ENCODE measurements at places on chromosomes 13 and 19.
A peak's percentile ranks its signal among the peaks of the same experiment; 100 is the strongest.

DNA sequence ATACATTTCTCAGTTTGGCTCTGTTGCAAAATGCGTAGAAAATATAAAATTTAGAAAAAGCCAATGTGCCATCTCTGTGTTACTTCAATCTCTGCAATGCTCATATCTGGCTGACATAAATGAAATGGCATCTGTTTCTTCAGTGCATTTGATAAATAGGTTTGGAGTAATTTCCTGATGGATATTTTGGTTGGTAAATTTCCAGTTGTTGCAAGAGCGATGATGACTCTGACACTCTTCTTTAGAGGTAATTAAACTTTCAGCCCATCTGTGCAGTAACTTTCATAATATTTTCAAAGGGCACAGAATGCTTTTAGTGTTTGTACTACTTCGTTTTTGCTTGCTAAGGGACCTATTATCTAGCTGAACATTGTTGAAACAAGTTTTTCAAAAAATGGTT lies 1286.4 kb downstream of the PCDH9 start:
- DNase-seq: no peak

DNA sequence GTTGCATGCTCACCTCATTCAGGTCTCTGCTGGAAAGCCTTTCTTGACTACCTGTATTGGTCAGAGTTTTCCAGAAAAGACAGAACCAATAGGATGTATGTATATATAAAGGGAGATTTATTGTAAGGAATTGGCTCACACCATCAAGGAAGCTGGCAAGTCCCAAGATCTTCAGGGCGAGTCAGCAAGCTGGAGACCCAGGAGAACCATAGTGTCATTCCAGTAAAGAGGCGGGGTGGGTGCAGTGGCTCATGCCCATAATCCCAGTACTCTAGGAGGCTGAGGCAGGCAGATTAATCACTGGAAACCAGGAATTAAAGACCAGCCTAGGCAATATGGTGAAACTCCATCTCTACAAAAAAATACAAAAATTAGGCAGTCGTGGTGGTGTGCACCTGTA lies 30.4 kb upstream of the FARP1 start:
- no peak for DNase-seq

GRCh38 chr13:20340136-20340758 lies 108.1 kb upstream of the GJB6 start:
- no peak for DNase-seq

DNA sequence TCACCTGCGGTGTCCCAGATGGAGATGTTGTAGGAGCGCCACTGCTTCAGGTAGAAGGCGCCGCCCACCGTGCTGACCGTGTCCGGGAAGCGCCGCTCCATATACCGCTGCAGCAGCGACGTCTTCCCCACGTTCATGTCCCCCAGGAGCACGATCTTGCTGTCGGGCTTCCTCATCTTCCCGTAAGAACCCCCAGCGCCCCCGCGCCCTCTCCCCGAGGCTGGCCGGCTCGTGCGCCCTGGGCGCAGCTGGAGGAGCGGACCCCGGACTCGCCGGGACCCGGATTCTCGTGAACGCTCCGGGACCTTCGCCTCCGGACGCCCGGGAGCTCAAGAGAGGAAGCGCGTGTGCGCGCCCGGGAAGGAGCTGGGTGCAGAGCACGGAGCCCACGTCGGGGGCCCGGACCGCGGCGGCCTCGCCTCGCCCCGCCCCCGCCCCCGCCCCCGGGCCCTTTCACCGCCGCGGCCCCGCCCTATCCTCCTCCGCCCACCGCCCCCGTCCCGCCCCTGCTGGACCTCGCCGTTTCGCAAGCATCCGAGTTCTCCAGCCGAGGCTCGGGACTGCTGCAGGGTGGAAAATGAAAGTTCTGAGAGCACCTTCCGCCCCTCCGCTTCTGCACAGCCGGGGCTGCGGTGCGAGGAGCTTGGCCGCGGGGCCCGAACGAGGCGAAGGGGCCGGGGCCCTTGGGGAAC lies at the start of gene RAB20:
Gene RAB20 (minus strand): TSS at position 379 of the 692 bp plus-strand sequence. CDS start 203 bp downstream, at position 176.
- peak; percentile 51 for DNase-seq

DNA sequence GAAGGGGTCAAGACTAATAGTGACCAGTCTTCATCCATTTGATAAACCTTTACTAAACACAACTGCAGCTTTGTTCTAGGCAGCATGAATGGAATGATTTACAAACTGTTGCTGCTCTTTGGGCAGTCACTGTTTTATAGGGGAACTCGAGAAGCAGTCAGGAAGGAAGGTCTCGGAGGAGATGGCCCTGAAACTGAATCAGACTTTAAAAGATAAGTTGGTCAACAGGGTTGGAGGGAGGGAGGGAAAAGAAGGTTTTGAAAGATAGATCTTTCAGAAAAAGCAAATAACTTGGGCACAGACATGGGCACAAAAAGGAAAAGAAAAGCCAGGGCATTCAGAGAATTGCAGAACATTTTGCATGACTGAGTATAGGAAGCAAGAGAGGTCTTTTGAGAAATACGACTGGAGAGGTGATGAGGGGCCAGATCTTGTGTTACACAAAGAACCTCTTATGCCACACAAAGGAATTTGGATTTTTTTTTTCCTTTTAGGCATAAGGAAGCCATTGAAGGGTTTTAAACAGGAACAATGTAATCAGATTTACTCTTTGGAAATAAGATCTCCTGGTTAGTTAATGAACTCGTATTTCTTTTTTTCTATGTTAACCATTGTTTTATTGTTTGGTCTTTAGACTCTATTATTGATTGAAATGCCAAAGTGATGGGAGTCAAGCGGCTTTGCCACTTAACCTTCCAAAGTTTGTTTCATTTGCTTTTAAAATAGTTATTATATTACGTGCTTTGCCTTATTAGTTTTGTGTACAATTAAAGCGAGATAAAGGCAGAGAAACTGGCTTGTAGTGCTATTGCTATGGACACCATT lies 37.5 kb upstream of the SACS start:
- no peak for DNase-seq

DNA sequence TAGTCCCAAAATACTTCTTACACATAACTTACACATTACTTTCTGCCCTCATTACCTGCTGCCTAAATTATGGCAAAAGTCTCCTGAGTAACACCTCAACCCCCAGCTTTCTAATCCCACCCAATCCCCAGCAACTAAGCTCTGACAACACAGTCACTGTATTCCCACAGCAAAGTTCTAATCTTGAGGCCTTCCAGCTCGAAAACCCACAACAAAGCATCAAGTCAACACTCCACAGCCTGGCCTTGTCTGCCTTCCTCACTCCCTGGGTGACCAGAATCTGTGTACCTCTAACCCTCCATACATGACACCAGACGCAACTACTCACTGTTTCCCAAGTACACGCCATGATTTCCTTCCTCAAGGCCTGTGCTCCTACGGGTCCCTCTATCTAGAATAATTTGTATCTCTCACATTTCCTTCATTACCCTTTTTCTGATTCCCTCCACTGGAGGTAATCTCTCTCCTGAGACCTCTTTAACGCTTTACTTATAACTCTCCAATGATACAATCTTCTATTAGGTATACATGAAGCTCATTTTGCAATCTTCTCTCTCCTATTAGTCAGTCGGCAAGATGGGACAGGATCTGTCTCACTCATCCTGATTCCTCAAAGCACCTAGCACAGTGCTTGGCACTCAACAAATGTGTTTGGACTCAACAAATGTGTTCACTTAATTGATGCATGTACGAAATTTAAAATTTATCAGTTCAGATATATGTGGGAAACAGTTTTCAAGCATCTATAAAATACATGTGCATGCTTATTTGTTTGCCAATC lies 87.6 kb upstream of the DOCK9 start:
- no peak for DNase-seq

DNA sequence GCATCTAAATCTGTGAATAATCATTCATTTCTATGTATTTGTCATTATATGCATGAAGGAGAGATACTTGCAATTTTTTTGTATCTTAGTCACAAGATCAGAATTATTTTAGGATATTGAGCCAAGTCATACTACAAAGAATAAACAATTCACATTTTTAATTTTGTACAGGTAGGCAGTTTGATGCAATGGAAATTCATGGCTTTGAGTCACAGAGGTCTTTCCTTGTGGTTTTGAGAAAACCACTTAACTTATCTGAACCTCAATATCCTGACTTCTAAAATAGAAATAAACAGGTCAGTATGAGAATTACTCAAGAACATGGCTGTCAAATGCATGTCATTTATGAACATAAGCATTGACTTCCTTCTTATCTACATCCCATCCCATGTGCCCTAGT lies 221.4 kb upstream of the SLC10A2 start:
- no peak for DNase-seq

DNA sequence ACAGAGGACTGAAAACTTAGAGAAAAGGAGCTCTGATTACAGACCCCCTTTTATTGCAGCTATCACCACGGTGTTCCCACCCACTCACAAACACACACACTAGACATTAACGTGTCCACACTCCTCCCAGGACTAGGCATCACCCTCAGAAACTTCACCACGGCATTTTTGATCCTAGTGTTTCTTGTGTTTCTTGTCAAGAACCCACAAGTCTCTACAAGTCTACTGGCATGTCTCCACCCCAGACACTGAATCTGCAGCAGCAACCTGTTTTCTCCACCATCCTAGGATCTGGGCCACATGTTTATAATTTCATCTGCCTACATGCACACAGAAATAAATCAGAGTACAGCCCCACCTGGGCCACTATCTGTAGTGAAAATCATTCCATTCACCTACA lies 4.3 kb downstream of the ZNF486 start:
- no peak for DNase-seq

GRCh38 chr13:94224670-94225069 lies 254.8 kb downstream of the DCT start:
- DNase-seq: no peak

GRCh38 chr13:112012016-112012704 lies 54.8 kb upstream of the SOX1 start:
- DNase-seq: no peak

DNA sequence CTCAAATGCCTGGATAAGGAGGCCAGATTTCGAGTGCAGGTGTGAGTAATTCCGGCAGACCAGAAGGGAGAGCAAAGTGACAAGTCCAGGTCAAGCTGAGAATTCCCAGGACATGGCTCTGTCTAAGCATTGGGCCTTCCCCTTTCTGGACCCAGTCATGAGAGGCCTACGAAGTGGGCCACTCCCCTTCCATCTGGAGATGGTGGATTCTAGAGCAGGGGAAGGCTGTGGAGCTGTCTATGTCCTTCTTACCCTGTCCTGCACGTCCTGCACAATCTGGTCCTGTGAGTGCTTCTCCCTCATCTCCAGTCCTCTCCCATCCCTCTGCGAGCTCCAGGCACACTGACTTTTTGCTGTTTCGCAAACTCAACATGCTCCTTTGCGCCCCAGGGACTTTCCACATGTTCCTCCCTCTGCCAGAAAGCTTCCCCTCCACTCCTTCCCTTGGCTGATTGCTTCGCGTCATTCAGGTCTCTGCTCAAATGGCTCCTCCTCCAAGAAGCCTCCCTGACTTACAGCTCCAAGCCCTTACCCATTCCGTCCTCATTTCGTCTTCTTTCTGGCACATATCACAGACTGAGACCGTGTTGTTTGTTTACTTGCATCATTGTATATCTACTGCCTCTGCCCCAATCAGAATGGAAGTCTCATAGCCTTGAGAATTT lies 193.2 kb downstream of the URI1 start:
- no peak for DNase-seq

DNA sequence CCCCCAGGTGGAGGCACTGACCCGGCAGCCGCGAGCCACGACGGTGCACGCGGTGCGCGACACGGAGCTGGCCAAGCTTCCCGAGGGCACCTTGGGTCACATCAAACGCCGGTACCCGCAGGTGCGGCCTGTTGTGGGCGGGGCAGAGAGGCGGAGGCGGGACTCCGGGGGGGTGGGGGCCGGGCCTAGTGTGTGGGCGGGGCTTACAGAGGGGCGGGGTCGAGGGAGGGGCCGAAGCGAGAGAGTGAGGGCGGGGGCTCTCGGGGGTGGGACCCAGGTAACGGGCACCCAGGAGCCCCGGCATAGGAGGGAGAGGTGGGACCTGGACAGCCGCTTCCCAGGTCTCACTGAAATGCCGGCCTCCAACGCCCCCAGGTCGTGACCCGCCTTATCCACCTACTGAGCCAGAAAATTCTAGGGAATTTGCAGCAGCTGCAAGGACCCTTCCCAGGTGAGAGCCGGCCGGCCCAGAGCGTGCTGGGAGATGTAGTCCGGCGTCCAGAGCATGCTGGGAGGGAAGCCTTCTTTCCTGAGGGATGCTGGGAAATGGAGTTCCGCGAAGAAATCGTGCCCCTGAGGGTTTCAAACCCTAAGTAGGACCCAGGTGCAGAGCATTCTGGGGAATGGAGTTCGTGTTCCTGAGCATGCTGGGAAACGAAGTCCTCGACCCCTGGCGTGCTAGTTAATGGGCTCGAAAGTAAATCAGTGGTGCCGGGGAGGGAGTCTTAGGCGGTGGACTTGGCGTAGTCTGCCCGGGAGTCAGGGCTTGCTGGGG lies 15.7 kb downstream of the PNPLA6 start:
- DNase-seq: no peak

- no peak for DNase-seq
Measured at GRCh38 chr13:109331898-109332297, 454.5 kb downstream of the IRS2 start.

GRCh38 chr13:71875823-71876222 lies 8.8 kb upstream of the DACH1 start:
- no peak for DNase-seq

GRCh38 chr19:54851353-54851752 lies 1.1 kb downstream of the KIR3DL2 start:
- no peak for DNase-seq

- no peak for DNase-seq
Measured at GRCh38 chr13:57724486-57725272, 93.1 kb downstream of the PCDH17 start.

GRCh38 chr19:35710784-35711723 lies 6.7 kb downstream of the ZBTB32 start:
- peak; percentile 50 for DNase-seq

- no peak for DNase-seq
Measured at GRCh38 chr13:111905609-111905945, 161.4 kb upstream of the SOX1 start.

DNA sequence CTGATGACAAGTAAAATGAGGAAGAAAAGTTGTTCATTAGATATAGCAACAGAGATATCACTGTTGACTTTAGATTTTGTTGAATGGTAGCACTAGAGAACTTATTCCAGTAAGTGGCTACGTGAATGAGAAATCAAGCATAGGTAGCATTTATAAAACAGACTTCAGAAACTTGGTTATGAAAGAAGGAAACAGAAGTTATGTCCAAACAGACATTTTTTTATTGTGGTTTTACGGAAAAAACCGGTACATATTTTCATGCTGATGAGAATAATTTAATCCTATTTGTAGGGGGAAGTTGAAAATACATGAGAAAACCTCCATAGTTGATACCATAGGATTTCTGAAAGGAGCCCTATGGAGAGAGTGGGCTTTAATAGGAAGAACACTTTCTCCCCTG lies 325.7 kb upstream of the SLC10A2 start:
- no peak for DNase-seq

All from activated T-cell treated with anti-CD3 and anti-CD28 coated beads, Interleukin-2, amount 50 U/mL, for 4 hours (primary cell).